ENCODE measurements at places on chromosomes 6 and 20.

DNA sequence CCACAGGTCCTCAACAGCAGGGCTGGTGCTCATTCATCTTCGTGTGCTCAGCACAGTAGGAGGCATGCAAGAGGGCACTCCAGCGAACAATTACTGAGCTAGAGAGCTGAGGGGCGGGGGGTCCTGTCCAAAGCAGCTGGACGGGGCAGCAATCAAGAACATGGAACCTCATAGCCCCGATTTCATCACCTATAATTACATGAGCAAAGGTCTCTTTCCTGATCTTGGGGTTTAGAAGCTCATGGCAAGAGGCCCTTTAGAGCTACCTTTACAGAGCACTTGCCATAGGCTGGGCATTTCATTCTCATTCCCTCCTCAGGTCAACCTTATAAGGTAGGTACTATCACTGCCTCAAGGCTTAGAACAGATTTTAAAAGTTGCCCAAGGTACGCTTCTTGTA lies 10.4 kb downstream of the MOCS1 start:
- no peaks in the 10 kb centered on the region for H3K36me3 ChIP-seq
- H3K4me3 ChIP-seq: no peak overlapping the region
- DNase-seq: no peak
- H3K4me1 ChIP-seq: no peaks in the 10 kb centered on the region
- H3K27me3 ChIP-seq: no peaks in the 10 kb centered on the region
- no peak overlapping the region for H3K27ac ChIP-seq

DNA sequence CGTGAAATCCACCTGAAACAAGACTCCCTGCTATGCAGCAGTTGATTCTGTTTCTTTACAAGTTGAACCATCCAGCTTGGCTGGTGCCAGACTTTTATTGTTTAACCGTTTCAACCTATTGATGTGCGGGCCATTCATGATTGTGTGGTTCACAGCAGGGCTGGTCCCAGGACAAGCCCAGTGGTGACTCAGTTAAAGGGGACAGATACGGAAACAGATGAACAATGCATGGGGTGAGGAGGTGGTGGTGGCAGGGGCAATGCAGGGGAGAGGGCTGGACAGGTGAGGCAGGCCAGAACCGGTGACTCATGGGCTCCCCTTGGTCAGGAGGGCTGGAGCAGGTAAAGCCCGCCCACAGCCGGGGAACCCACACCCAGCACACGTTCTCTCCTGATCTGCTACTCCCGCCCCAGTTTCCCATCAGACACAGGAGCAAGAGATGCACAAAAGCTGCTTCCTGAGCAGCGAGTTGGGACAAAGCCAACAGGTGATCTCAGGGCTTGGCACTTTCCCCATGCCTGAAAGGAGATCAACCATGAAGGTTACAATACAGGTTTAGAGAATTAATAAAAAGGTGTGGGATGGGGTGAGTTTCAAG lies 232.2 kb downstream of the LY86 start:
- no peak overlapping the region for H3K27ac ChIP-seq
- H3K27me3 ChIP-seq: no peaks in the 10 kb centered on the region
- H3K36me3 ChIP-seq: no peaks in the 10 kb centered on the region
- no peak for DNase-seq
- no peak overlapping the region for H3K4me3 ChIP-seq

DNA sequence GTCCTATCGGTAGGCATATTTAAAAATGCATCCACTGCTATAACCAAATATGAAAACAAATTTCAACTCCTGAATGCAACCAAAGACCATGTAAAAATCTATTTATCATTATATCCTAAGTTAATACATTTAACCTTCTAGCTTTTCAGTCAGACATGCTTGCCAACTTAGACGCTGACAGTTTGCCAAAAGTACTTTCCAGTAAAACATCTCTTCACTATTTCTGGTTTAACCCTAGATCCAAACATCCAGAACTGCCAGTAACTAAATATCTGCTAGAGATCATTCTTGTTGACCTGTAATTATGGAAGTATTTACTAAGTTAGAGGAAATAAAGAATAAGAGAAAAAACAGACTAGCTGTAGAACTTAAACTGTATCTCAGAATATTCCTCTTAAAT lies 210.2 kb upstream of the THEMIS start:
- H3K27me3 ChIP-seq: no peaks in the 10 kb centered on the region
- H3K4me1 ChIP-seq: peaks cover 4% of the 10 kb centered on the region
- H3K4me3 ChIP-seq: no peak overlapping the region

GRCh38 chr6:164108869-164109769 lies 694.6 kb downstream of the QKI start:
- H3K36me3 ChIP-seq: no peaks in the 10 kb centered on the region
- H3K27ac ChIP-seq: no peak overlapping the region
- no peaks in the 10 kb centered on the region for H3K4me1 ChIP-seq
- DNase-seq: no peak
- H3K27me3 ChIP-seq: peaks cover 12% of the 10 kb centered on the region
- no peak overlapping the region for H3K4me3 ChIP-seq

GRCh38 chr6:132491303-132491702 lies 21.6 kb downstream of the STX7 start:
- no peaks in the 10 kb centered on the region for H3K27me3 ChIP-seq
- peaks cover 72% of the 10 kb centered on the region for H3K4me1 ChIP-seq
- no peak for DNase-seq
- H3K27ac ChIP-seq: peak overlapping the region; percentile 92
- peaks cover 48% of the 10 kb centered on the region for H3K36me3 ChIP-seq
- peak overlapping the region; percentile 3 for H3K4me3 ChIP-seq

- no peaks in the 10 kb centered on the region for H3K4me1 ChIP-seq
- H3K27ac ChIP-seq: no peak overlapping the region
Observed at GRCh38 chr6:104526376-104526775, 333.3 kb downstream of the HACE1 start.
